ENCODE measurements at places on chromosomes 2 and 18.

DNA sequence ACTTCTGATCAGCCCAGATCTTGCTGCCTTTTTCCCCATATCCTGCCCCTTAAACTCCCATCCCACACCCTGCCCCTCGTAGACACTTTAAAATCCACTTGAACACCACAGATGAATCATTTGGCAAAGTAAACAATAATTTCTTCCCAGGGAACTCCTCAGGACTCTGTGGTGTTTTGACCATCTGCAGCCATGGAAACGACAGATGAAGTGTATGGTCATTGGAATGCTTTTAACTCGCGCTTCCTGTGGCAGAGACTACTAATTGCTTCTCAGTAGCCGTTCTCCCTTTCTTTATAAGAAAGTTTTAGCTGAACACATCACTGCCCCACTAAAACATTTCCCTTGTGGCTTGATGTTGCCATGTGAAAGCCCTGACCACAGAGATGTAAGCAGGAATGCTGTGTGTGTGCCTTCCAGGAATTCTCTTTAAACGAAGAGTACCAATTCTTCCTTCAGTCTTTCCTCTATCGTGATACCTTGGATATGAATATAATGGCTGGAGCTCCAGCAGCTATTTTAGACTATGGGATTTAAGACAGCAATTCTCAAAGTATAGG lies 92.7 kb upstream of the PARD3B start:
- peak; percentile 55 for DNase-seq

GRCh38 chr2:85911814-85912692 lies 23.3 kb upstream of the ST3GAL5 start:
- DNase-seq: no peak

DNA sequence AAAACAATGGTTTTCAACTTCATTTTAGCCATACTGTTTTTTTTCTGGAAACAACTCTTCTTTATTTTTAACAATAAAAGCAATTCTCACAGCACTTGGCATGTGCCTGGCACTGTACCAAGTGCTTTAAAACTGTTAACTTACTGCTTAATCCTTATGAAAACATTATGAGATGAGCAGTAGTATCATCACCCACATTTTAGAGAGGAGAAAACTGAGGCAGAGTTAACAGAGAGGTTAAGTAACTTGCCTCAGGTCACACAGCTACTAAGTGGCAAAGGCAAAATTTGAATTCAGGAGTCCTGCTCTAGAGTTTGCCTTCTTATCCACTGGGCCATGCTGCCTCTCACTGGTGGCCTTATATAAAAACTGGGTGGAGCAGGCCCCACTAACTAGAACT lies 23.2 kb downstream of the CTIF start:
- no peak for DNase-seq

DNA sequence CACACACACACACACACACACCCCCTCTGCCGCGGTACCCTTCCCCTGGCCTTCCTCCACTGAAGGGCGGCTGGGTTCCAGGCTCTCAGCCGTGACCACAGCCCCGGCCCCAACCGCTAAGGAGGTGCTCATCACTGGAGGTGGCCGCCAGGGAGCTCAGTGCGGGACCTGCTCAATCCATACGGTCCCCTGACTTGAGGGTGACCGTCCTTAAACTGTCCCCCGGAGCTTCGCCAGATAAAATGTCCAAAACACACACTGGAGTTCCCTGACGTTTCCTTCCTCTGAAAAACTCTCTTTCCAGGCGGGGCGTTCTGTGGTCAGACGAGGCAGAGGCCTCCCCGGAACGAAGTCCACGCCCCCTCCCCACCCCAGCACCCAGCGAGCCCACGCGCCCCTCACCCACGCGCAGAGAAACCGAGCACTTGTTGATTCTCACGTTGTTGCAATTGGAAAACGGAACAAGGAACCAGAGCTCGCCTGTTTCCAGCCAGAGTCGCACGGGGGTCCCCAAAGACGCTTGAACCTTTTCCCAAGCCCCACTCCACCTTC lies 1.4 kb downstream of the MBP start:
- DNase-seq: no peak

DNA sequence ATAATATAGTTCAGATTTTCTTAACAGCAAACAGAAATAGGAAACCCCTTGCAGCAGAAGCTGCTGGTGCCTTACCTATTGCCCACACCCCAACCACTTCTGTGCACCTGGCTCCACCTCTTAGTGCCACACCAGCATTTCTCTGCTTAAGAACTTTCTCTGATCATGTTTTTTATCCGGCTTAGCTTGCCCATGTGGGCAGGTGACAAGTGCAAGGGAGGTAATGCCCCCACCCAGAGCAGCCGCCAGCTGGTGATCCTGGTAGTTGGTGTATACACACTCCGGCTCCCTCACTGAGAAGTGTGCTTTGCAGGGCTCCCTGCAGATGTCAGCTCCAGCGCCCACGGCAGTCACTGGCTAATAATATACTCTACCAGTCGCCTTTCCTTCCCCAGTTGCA lies 126.3 kb downstream of the ALPK2 start:
- DNase-seq: peak; percentile 69

DNA sequence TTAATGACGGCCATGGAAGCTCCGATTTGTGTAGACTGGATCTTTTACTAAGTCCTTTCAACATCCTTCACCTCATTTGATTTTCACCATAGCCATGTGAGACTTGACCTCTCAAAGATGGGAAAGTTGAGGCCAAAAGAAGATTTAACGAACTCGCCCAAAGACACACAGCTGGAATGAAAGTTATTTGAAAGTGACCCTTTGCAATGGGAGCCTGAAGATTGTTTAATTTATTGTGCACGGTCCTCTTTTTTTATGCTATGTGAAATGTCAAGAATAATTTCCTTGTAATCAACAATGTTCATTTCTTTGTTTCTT lies 58.0 kb upstream of the COPS8 start:
- DNase-seq: no peak

GRCh38 chr2:18077231-18077630 lies 198.8 kb downstream of the KCNS3 start:
- DNase-seq: no peak

- no peak for DNase-seq
These were observed 77.3 kb upstream of the FZD7 start for GRCh38 chr2:201956361-201956760.

DNA sequence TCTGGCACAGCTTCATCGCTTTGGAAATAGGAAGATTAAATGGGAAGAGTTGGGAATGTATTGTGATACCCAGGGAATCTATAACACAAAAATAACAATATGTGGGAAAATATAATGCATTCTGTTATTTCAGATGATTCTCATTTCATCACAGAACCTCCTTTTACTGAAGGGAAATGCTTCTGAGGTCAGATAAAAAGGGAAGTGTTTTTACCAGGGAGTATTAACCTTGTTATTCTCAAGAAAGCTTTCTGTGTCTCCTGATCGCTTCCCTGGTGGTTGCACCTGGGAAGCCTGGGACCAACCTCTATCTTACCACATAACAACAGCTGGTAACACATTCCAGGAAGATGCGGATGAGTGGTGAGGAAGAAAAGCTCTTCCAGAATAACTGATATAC lies 47.2 kb downstream of the SCG2 start:
- no peak for DNase-seq

- DNase-seq: no peak
These were observed 57.1 kb downstream of the RMDN2 start for GRCh38 chr2:37982147-37982582.

DNA sequence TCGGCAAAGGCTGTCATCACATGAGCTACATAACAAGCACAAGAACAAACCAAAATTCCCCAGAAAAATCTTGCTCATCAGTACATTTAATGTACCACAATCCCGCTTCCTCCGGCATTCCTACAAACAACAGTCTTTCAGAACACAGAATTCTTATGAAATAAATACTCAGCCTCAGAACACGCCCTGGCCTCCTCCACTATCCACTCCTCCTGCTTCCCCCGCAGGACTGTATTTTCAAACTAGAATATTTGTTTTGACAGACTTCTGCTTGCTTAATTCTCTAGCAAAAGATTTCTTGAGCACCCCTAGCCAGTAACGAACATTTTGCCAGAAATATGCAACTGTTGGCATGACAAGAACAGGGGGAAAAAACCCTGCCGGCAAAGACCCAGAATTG lies 131.2 kb downstream of the THADA start:
- no peak for DNase-seq

- no peak for DNase-seq
These were observed 806 bp downstream of the RFX8 start for GRCh38 chr2:101473911-101474701.

GRCh38 chr2:234272069-234272850 lies 221.8 kb downstream of the SPP2 start:
- DNase-seq: no peak

GRCh38 chr2:24508878-24509277 lies 17.8 kb downstream of the NCOA1 start:
- no peak for DNase-seq

DNA sequence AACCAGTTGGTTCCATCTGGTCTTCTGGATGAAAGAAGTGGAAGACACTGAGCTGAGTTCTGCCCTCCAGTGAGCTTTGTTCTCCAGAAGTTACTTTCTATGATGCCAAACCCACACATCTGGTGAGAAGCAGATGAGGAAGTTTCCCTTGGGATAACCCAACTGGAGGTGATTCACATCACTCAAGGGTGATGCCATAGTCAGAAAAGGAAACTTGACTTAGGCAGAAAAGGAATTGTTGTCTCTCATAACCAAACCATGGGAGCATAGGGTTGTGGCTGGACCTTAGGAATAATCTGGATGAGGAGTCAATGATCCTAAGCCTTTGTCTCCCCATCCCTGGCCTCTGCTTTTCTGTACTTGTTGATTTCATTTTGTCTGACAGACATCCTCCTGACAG lies 43.7 kb downstream of the CDC42EP3 start:
- no peak for DNase-seq

GRCh38 chr2:174442546-174443510 lies 44.0 kb downstream of the GPR155 start:
- no peak for DNase-seq

DNA sequence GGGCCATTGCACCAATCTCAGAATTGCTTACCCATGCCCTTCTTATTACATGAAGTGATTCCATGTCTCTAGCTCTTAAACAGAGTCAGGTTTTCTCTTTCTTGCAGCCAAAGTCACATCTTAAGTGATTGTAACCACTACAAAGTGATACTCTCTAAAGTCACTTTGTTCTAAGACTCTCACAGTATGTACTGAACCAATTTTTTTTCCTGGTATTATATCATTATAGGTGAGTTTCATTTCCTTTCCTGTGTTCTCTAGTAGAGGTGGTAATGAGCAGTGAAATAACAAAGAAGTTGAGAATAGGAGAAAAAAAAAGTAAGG lies 66.3 kb upstream of the DARS1 start:
- DNase-seq: no peak

DNA sequence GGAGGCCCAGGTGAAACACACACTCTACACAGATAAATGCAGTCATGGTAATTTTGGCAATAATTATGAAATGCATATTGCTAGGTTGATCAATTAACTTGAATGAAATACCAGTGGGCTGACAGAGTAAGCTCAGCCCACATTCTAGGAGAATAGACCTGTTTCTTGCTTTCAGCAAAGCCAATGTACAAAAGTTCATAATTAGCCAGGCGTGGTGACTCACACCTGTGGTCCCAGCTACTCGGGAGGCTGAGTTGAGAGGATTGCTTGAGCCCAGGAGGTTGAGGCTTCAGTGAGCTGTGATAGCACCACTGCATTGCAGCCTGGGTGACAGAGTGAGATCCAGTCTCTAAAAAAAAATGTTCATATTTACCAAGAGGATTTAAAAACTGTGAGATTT lies 15.7 kb upstream of the MBP start:
- DNase-seq: no peak

GRCh38 chr2:185108588-185108987 lies 510.3 kb downstream of the ZNF804A start:
- DNase-seq: no peak

DNA sequence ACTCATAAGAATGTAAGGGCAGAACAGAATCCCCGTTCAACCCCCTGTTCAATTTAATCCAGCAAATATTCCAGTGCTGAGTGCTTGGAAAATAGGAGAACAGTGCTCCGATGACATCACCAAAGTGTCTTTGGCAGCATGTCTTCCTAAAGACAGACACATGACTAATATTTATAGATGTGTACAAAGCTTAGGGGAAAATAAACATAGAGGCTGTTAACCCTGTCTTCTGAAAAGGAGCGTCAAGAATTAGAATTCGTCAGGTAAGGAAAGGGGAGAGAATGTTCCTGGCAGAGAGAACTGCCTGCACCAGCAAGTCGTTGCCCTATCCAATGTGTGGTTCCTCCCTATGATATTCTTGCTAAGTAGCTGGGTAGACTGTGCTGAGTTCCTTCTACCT lies 72.7 kb downstream of the PLB1 start:
- DNase-seq: no peak

GRCh38 chr2:190156530-190157212 lies 94.1 kb upstream of the MSTN start:
- DNase-seq: no peak

- DNase-seq: no peak
These were observed 149.4 kb upstream of the SLC1A4 start for GRCh38 chr2:64839844-64840243.

DNA sequence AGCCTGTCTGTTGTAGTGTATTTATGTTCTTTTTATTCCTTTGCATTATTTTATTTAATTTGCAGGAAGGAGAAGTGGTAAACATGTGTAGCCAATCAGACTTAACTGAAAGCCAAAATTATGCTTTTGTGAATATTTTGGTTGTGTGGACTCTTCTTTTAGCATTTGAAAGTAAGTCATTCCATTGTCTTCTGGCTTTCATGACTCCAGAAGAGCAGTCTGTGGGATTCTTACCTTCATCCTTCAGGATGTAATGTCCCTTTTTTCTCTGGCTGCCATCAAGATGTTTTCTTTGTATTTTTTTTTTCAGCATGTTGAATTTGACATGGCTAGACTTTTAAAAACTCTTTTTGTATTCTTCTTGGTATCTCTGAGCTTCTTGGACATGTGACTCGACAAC lies 895.2 kb upstream of the ZEB2 start:
- no peak for DNase-seq

GRCh38 chr2:64655873-64656272 lies 2.2 kb upstream of the SERTAD2 start:
- DNase-seq: no peak

DNA sequence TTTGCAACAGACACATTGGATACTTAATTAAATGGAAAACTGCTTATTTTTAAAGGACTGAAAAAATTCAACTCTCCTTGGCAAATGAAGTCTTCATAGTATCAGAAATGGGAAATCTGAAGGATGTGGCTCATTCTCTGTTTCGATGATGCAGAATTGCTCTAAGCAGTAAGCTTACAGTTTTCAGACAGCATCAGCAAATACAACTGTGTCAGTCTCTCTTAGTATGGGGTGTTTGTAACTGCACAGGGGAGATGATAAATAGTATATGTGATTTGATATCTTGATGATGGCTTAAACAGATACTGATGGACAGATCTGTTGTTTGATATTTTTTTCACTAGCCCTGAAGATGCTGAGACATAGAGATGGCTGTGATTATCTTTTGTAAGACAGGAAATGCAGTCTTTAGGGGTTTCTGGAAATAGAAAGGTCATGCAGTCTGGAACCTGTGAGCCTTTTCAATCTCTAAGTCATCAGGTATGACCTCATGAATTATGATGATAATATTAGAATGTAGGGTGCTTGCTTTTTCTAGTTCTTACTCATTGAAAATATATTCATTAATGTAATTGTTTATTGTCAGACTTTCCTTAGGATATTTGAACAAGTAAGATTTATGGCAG lies 84.2 kb downstream of the SLC4A10 start:
- DNase-seq: no peak

Measured in NCI-H524 treated with DMSO at 0.1 percent for 48 hours (cell line).